Hematopoietic multipotent progenitor cell treated with erythropoietin and hydrocortisone succinate and interleukin-3 and kit ligand, for 4 days (in vitro differentiated cells): ENCODE measurements at places on chromosomes 1 and 21.

GRCh38 chr1:111867868-111868440, 112.3 kb downstream of the DDX20 start:
- DNase-seq: no peak

- no peak for DNase-seq
Measured at GRCh38 chr21:26709090-26709489, 136.0 kb upstream of the CYYR1 start.

- no peak for DNase-seq
Measured at GRCh38 chr1:80896781-80897356, 903.9 kb upstream of the ADGRL2 start.

- no peak for DNase-seq
Measured at GRCh38 chr1:222953585-222953984, 138.7 kb downstream of the DISP1 start.

- DNase-seq: no peak
Measured at GRCh38 chr1:68379085-68379478, 70.7 kb downstream of the RPE65 start.

- DNase-seq: peak; percentile 61
Measured at GRCh38 chr1:41240781-41241353, 1.2 kb downstream of the SCMH1 start.
